ENCODE measurements at places on chromosomes 1 and 21.
A peak's percentile ranks its signal among the peaks of the same experiment; 100 is the strongest.

DNA sequence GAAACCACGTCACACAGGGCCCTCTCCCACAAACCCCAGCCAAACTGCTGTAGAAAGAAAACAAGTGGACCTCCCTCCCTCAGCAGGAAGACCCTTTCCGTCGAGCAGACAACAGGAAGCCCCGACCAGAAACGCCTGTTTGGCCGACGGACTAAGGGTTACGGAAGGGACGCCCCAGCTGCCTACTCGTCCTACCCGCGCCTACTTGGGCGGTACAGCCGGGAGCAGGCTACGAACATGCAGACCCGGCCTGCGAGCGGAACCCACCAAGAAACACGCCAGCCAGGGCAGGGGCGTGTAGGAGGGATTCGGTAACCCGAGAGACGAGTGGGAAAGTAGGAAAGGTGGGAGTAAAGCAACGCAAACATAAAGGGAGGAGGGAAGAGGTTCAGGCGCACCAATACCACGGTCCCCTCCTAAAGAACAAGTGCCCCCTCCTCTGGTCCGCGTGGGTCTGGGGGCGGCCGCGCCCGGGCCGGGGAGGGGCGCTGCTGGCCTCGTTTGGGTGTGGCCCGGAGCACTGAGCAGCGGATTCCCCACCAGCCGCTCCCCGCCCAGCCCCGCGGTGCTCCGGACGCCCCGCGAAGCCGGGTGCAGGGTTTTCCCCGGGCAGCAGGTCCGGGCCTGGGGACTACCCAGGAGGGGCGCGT lies 450 bp downstream of the S100A10 start:
- DNase-seq = peak; percentile 37

- no peak for DNase-seq
Measured at GRCh38 chr1:43140583-43140982, 31.5 kb downstream of the EBNA1BP2 start.

DNA sequence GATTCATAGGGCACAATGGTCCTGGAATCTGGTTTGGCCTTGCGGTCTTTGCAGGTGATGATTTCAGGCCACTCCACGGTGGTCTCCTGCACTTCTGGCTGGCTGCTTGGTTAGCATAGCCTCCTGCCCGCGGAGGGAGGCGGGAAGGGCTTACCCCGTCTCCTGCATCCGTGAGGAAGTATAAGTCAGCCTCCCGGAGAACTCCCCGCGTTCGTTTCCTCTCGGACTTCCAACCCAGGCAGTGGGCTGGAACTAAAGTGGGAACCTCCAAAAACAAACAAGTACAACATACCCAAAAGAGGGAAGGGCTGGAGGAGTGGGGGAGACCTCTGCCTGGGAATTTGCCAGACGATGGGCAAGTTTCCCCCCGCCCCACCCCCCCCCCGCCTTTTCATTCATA lies 939 bp upstream of the CCN1 start:
- no peak for DNase-seq

- no peak for DNase-seq
Measured at GRCh38 chr1:230836347-230836746, 32.0 kb downstream of the C1orf198 start.

DNA sequence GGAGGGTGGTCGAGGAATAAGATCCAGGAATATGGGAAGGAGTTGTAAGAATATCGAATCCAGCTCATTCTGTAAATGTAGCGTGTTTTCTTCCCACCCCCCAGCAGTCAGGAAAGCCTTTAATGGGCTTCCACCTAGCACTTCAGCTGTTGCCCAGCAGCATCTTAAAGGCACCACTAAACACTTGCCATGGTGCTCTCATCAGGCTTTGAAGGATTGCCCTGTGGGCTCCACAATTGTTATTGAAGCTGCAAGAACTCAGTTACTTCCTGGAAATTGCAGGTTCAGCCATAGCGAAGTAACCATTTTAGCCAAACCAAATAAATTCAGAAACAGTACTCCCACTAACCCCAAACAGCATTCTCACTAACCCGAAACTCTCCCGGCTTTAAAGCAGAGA lies 511.2 kb downstream of the PLPP3 start:
- DNase-seq = no peak

DNA sequence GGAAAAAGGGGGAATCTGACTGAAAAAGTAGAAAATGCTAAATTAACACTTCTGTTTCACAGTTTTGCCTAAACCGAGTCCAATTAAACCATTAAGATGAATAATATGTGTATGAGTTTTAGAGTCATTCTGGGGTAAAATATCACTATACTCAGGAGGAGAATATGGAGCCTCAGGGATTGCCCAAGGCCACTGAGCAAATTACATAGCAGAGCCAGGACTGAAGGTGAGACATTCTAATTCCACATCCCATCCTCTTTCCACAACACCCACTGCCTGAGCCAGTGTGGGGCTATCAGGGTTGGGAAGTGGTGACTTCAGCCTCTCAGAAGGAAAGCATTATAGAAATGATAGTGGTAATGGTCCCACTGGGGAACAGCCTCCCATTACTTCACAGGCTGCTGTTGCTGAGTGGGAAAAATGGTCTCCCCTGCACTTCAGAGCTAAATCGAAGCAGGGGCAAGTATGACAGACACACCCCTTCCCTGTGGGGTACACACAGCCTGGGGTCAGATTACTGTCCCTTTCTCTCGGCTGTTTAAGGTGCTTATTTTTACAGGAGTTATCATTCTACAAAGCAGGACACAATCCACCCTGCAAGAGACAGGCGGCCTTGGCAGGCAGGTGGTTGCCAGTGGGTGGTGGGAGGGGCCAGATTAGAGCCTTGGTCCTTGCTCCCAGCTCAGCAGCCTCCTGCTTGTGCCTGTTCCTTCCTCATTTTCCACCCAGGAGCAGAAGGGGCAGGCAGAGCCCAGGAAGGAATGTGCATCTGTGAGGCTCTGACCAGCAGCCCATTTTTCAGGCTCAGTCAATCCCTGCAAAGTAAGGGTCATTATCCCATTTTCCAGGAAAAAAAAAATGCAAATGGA lies 9.5 kb upstream of the BCAR3 start:
- no peak for DNase-seq

GRCh38 chr1:216771922-216772321 lies 48.7 kb upstream of the ESRRG start:
- no peak for DNase-seq

- DNase-seq = no peak
Measured at GRCh38 chr1:61341426-61341825, 259.1 kb downstream of the NFIA start.

DNA sequence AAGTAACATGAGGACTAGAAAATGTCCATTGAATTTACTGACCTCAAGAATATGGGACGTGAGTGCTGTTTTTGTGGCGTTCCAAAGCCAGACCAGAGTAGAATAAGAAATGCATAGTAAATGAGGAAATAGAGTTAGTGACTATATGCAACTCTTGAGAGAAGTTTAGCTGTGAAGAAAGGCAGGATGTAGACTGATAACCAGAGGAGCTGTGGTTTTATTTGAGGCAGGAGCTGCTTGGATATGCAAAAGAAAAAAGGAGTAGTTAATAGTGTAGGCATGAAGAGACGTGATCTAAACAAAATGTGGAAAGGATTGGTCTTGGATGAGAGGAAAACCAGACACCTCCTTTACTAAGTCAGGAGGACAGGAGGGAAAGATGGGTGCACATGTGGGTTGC lies 28.2 kb downstream of the DNAH14 start:
- DNase-seq = no peak

DNA sequence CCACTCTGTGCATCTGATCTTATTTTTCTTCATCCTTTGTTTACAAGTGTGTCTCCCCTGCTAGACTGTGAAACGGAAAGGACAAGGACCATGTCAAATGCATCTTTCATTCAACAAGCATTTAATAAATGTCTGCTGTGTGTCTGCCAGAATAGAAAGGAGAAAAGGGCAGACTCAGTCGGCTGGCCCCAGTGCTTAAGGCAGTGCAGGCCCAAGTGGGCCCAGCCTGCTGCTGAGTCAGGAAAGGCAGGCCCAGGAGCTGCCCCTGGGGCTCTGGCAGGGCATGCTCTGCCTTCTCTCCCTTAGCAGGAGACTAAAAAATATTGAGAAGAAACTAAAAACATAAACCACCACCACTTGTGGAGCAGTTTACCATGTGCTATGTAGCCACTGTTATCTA lies 38.1 kb downstream of the PLEKHA6 start:
- DNase-seq = no peak

GRCh38 chr1:177983077-177983476 lies 13.2 kb upstream of the SEC16B start:
- DNase-seq = no peak

- DNase-seq = no peak
Measured at GRCh38 chr1:212040629-212041412, 5.3 kb downstream of the DTL start.

GRCh38 chr1:166874464-166874863 lies 1.6 kb downstream of the TADA1 start:
- DNase-seq = no peak

DNA sequence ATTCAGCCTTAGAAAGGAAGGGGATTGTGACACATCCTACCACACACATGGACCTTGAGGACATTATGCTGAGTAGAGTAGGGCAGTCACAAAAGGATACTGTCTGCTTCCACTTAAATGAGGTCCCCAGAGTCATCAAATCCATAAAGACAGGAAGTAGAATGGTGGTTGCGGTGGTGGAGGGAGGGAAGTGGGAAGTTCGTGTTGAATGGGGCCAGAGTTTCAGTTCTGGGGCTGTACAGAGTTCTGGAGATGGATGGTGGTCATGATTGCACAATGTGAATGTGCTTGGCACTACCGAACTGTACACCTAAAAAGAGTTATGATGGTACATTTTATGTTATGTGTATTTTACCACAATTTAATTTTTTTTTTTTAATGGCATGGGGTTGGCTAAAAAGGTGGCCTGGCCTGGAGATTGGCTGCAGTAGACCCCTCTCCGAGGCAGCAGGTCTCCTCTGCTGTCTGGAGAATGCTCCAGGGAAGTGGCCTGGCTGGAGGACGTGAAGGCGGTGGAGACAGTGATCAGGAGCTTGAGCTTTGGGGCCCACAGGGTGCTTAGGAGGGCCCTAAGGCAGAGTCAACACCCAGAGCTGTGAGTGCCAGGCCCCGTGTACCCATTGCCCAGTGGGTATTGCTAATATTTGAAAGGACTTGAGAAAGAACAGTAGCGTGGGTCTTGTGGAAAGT lies 30.4 kb downstream of the IFNGR2 start:
- no peak for DNase-seq

DNA sequence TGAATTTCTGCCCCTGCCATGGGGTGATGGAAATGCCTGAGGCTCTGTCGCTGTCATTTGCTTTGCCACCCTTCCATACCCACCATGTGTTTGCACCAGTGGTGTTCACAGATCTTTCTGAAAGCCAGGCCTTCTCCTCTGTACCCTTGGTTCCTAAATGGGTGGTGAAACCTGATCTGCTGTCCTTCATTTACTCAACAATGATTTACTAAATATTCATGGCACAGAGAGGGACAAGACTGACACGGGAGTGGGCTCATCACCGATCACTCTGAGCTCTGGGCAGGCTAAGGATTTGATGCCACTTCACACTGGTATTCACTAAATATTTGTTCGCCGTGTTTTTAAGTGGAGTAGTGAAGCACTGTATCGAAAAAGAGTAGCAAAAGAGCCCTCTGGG lies 40.9 kb downstream of the LRRC8B start:
- DNase-seq = no peak

DNA sequence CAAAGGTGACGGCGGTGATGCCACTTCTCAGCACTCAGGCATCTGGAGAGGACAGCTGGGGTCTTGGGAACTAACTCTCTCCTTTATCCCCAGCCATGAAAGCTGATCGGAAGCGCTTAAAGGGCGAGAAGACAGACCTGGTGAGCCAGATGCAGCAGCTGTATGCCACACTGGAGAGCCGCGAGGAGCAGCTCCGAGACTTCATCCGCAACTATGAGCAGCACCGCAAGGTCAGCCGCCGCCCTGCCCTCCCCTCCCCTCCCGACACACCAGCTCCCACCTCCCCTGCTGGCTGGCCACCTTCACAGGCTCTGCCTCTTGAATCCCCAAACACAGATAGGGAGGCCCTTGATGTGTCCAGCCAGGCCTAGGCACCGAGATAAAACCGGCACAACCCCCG lies 118.9 kb upstream of the TMEM51 start:
- DNase-seq = no peak

DNA sequence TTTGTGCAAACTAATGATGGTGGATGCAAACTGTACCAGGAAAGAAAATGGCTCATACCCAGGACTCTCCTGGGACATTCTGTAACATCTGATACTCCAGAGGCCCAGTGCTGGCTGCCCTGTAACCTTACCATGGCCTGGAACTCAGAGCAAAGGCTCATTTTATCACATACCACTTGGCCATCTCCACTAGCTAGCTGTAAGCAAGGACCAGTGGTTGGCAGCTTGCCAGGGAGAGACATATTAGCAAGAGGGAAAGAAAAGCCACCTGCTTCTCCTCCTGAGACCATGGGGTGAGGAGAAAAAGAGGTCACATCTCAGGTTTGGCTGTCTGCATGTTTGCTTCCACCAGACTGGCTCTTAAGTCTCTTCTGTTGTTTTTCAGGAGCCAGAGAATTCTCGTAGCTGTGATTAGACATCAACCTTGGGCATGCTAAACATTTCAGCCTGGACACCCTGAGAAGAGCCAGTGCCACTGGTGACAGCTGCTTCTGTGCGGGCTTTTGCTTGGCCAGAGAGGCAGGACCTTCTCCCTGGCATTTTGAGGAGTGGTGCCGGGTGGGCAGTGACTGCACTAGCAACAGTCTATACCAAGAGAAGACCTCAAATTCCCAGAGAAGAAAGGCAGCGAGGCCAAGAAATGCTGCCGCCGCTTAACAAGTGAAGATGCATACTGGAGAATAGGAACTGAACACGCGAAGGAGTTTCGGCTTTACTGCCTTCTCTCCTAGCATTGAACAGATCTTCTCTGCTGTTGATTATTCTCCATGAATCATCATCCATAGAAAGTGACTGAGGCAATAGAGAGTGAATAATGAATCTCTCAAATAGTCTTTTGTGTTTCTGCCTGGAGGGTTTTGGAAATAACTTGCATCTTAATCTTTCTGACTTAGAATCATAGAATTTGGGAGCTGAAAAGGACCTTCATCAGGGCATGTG lies 6.7 kb upstream of the INKA2 start:
- no peak for DNase-seq

DNA sequence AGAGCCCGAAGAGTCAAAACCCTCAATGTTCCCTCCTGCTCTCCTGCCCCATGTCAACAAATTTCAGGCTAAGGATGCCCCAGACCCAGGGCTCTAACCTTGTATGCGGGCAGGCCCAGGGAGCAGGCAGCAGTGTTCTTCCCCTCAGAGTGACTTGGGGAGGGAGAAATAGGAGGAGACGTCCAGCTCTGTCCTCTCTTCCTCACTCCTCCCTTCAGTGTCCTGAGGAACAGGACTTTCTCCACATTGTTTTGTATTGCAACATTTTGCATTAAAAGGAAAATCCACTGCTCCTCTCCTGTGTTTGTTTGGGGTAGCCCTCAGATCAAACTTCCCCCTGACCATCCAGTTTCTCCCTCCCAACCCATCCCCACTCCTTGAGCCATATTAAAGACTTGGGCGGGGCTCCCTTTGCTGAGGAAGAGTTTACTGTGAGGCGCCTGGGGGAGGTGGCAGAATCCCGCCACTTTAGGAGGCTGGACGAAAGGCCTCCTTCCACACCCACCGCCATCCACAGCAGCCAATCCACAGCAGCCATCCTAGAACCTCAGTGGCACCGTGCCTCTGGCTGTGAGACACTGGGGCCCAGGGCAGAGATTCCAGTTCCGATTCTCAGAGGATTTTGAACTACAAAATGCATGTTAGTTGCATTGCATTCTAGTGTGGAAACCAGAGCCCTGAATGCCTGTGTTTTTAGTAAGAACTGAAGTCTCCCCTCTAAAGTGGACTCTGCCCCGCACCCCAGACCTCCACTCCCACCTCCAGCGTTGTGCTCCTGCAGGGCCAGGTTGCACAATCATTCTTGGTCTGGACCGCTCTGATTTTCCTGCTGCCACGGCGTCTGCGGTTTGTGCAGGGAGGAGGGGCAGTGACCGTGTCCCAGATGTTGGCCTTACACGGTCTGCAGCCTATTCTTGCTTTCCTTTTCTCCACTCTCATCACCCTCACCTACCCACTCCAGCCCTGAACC lies 3.0 kb downstream of the OLFML3 start:
- no peak for DNase-seq

All from stimulated activated CD4-positive, alpha-beta T cell treated with anti-CD3 and anti-CD28 coated beads, Interleukin-4, amount 100 ng/mL, for 1 hour (primary cell).